ENCODE measurements at places on chromosomes 2 and 18.

DNA sequence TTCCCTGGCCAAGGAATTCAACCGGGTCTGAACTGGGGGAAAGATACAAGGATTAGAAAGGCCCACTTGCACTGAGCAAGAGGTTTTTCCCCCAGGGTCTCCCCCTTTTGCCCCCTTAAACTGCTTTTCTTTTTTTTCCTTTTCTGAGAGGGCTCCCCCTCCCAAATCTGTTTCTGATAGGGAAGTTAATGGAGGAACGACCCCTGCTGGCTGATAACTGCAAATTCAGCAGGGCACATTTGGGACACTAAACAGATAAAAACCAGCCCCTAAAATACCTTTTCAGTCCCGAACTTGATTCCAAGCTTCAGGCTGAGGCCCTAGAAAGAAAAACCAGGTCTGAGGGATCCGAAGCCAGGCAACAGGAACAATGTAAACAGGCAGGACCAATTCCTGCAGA is 1012.4 kb upstream of the CRIM1 start:
- no peak for DNase-seq

GRCh38 chr18:71597219-71597618 is 946.9 kb downstream of the CBLN2 start:
- DNase-seq = no peak

DNA sequence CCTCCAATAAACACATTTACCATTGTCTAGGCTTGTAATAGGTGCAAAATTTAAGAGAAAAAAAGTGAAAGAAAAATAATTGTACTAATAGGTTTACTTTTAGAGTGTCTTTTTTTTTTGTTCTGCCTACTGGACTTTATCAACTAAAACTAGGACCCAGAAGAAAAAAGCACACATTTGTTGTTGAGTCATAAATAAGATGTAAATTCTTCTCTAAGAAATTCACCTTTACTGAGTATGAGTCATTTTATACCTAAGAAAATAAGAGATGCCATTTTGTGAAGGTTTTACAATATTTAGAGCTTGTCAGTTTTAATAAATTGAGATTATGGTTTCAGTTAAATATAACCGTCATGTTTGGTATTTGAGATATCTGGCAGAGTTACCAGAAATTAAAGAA is 19.2 kb downstream of the FARP2 start:
- DNase-seq = no peak

- no peak for DNase-seq
Observed at GRCh38 chr2:82735336-82735735, 1723.7 kb downstream of the SUCLG1 start.
